AG08395 (cell line): ENCODE measurements at places on chromosomes 11 and 22.
A peak's percentile ranks its signal among the peaks of the same experiment; 100 is the strongest.

DNA sequence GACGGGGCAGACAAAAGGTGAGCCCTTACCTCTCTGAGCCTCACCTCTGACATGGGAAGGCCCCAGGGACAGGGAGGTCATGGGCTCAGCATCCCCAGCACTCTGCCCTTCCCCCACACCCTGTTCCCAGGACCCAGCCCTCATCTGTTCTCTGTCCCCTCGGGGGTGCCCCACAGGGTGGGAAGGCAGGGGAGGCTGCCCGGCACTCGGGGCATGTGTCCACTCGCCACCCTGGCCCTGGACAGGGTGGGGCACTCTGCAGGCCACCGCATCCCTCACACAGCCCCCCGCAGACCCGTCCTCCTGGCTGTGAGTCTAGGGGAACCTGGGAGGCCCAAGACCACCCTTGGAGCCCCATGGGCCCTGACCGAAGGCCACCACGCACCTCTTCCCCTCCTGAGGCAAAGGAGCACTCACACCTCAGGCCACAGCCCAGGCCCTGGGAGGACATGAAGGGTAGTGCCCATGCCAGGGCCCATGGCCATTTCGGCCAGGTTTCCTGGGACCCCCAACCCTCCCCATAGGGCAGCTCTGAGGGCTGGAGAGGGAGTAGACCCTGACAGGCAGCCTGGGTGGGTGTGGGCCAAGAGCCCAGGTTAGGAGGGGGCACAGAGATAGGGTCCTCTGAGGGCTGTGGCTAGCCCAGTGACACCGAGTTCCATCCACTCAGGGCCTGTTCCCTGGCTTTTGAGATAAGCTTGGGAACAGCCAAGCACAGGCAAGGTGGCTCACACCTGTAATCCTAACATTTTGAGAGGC is 193.1 kb downstream of the IGLL1 start:
- DNase-seq, result no peak

GRCh38 chr11:73003088-73003487 is 139.0 kb downstream of the FCHSD2 start:
- no peak for DNase-seq

DNA sequence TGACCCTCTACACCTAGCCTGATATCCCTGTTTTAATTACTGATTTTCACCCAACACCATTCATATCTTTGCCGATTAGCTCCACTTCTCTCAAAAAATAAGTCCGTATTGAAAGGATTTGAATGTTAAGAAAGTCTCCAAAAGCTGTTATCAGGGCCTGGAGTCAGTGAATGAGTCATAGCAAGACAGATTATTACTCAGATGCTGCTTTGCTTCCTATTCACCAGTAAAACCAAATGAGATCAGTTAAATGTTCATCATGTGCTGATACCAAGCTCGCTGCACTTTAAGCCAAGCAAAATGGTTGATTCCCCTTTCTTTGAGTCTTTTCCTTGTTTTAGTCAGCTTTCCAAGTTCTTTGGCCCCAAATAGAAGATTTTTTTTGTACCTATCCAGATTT is 228.4 kb downstream of the FAT3 start:
- peak; percentile 20 for DNase-seq

DNA sequence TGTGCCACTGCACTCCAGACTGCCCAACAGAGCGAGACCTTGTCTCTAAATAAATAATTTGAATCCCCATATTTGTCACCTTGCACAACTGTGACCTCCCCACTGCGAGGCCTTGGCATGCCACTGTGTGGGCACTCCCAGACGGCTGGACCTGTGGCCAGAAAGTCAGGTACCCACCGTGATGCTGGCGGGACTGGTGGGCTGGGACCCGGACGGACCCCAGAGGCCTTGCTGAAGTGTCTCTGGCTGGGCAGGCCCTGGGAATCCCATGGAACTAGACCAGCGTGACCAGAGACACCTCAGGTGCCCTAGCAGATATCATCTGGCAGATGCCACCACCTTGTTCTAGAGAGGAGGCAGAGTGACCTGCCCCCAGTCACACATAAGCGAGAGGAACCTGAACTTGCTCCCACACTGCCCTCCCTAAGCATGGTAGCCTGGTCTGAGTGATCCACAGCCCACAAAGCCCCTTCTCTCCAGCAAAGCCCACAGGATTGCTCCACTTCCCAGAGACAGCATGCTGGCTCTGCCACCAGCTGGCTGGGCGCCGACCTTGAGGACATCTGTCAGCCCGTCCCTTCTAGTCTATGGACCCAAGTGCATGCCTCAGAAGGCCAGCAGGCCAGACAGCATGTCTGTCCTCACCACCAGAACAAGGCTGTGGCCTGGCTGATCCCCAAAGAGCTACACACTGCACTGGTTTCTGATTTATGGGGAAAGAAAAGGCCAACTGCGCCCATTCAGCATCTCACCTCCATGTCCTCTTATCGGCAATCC is 9.5 kb downstream of the MACROD1 start:
- no peak for DNase-seq

GRCh38 chr11:16120008-16120407 is 236.3 kb downstream of the SOX6 start:
- DNase-seq, result no peak

DNA sequence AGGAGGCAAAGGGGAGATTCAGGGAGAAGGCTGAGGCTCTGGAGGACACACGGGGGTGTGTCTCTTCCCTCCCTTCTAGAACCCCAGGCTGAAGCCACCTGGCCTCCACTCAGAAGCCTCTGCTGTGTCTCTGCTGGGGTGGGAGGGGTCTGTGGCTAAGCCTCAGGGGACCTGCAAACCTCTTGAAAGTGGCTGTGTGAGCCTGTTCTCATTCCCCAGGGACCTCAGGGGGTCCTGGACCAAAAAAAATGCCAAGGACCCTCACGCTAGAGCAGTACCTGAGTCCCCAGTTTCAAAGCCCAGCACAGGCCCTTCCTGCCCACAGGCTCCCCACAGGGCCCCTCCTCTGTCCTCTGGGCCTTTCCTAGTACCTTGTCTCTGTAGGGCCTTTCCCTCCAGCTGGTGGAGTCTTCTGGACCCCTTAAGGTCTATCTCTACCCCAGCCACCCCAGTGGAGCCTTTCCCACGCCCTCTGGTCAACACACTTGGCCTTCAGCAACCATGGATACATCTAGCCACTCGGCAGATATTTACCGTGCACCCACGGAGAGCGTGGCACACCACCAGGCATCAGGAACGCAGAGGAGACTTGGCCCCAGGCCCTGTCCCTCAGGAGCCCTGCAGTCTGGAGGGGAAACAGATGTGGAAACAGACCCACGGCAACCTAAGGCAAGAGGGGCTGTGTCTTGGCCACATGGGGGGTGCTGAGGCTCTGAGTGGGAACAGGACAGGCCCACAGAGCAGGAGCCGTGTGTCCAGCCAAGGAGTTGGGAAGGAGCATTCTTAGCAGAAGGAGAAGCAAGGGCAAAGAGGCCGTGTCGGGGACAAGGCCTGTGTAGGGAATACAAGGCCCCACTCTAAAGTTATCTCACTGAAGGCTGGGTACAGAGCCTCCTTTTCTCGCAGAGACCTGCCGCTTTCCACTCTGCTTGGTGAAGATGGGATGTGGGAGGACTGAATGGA is 18.5 kb downstream of the PLA2G6 start:
- no peak for DNase-seq

GRCh38 chr11:70578831-70579230 is 180.5 kb downstream of the CTTN start:
- no peak for DNase-seq

- DNase-seq, result no peak
Measured at GRCh38 chr11:22177186-22177585, 15.7 kb upstream of the ANO5 start.

DNA sequence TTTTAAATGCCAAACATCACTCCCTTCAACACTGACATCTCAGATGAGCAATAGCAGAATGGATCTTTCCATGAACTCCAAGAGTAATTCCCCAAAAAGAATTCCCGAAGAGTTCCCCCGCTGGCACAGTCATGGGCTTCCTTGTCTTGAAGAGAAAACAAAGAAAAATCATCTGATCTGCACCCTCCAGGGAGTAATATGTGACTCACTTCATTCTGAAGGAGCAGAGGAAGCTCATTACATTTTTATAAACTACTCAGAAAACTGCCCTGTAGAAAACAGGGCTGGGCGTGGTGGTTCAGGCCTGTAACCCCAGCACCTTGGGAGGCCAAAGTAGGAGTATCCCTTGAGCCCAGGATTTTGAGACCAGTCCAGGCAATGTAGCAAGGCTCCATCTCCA is 35.7 kb downstream of the CELSR1 start:
- peak; percentile 77 for DNase-seq

- no peak for DNase-seq
Measured at GRCh38 chr11:2902784-2903671, 17.5 kb upstream of the CDKN1C start.

- no peak for DNase-seq
Measured at GRCh38 chr11:60257956-60258722, 15.2 kb upstream of the MS4A4E start.

- DNase-seq, result peak; percentile 47
Measured at GRCh38 chr22:18110194-18110953, at the start of gene TUBA8. TSS of gene TUBA8 (plus strand) at chr22:18110809. CDS start at chr22:18110866, 57 bp downstream.

DNA sequence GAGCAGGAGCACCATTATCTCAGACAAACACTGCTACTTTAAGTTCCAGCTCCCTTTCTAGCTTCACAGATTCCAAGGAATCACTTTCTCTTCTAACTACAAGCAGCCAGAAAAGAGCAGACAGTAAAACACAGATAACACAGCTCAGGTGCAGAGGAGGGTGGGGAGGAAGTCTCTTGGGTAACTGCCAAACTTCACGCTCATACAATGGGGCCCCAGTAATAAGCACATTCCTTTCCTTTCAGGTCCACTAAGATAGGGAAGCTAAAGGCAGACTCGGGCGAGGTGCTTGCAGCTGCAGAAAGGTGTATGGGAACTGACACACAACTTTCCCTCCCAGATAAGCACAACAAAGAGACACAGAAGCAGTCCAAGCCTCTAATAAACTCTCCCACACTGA is 69.2 kb upstream of the OR9G4 start:
- no peak for DNase-seq

- peak; percentile 72 for DNase-seq
Measured at GRCh38 chr11:46948378-46949131, 12.0 kb downstream of the CSTPP1 start.

- no peak for DNase-seq
Measured at GRCh38 chr11:2703363-2704141, 3.8 kb upstream of the KCNQ1OT1 start.

- DNase-seq, result no peak
Measured at GRCh38 chr11:57356268-57356667, 18.1 kb downstream of the P2RX3 start.

GRCh38 chr11:44607987-44608386 is 42.5 kb downstream of the CD82 start:
- DNase-seq, result no peak

DNA sequence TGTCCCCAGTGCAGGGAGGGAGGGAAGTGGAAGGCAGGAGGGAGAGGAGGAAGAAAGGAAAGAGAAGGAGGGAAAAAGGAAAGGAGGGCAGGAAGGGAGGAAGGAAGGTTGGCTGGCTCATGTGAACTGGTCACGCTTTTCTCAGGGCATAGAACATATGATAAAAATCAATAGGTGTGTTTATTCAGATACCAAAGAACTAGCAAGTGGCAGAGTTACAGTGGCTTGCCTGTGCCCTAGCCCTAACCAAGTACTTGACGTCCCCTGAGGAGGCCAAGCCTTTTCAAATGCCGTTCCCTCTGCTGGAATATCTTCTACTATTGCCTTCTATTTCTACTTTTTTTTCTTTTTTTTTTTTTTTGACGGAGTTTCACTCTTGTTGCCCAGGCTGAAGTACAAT is 33.5 kb downstream of the CHRDL2 start:
- no peak for DNase-seq

DNA sequence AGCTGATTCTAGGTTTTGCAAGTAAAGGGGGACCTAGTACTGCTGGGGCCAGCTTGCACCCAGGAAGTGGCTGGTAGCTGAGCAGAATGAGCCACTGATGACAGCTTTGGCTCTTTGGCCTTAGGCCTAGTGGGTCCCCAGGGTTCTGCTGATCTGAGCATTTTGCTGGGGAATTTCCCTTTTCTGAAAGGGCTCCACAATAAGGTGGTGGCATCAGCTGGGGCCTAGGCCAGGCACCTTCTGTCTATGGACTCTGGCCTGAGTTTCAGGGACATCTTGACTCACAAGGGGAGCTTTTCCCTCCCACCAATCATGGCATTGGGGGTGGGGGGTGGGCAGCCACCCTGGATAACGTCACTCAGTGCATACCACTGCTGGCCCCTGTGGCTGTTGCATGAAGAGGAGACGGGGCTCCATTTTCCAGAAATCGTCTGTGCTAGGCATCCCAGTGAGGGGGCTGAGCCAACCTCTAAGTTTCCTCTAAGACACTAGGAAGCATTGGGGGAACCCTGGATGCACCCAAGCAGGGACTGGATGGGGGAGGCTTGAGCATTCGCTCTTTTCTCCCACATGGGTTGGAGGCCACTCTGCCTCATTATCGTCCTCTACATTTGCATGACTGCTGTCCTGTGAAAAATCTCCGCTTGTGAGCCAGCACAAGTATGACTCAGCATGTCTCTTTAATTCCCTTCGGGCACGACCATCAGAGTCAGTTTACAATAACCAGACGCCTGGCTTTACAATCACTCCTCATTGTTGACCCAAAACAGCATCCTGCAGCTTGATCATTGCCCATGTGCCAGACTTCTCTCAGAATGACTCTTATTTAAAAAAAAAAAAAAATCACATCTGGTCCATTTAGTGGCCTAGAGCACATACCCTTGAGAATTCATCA is 145.0 kb upstream of the THY1 start:
- DNase-seq, result peak; percentile 90

GRCh38 chr11:23846902-23847422 is 649.9 kb upstream of the LUZP2 start:
- no peak for DNase-seq

- DNase-seq, result no peak
Measured at GRCh38 chr11:46249938-46250744, 27.3 kb upstream of the CREB3L1 start.

DNA sequence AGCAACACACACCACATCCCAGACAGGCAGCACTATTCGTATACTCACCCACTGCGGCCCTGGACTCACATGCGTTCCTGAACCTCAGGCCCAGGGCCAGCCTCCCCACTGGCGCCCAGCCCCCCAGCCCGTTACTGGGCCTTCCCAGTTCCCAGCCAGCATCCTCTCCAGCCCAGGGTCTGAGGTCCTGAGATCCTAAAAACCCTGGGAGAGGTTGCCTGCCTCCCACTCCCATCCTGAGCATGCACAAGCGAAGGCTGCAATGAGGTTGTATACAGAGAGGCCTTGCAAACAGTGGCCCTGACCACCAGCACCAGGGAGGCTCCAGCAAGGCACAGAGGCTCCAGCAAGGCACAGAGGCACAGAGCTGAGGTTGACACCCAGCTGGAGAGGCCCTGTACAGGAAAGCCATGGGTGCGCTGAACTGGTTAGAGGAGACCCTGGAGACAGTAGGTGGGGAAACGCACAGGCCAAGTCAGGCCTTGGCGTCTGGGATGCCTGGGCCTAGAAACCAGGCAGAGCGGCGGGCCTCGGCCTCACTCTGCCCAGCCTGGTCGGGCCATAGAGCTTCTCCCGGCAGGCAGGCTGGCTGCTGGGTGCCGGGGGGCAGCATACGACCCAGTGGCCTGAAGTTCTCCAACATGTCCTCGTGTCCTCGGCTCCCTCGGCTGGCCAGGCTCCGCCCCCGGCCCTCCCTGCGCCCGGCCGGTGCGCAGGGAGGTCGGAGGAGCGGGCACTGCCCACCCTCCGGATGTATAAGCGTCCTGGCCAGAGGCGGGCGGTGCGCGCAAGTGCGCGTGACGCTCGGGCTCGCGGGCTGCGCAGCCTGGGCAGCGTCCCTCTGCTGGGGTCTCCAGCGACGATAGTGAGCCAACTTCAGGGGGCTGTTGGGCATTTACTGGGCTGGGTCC is 2.3 kb upstream of the TBX1 start:
- no peak for DNase-seq

GRCh38 chr22:17872471-17872870 is 98.2 kb upstream of the BID start:
- no peak for DNase-seq
